Activated naive CD4-positive, alpha-beta T cell treated with Interleukin-2 at 50 U/mL for 16 hours (primary cell): ENCODE measurements at places on chromosomes 12 and 14.

- DNase-seq: no peak
These were observed 1.6 kb upstream of the TXNRD1 start for GRCh38 chr12:104213952-104214351.

DNA sequence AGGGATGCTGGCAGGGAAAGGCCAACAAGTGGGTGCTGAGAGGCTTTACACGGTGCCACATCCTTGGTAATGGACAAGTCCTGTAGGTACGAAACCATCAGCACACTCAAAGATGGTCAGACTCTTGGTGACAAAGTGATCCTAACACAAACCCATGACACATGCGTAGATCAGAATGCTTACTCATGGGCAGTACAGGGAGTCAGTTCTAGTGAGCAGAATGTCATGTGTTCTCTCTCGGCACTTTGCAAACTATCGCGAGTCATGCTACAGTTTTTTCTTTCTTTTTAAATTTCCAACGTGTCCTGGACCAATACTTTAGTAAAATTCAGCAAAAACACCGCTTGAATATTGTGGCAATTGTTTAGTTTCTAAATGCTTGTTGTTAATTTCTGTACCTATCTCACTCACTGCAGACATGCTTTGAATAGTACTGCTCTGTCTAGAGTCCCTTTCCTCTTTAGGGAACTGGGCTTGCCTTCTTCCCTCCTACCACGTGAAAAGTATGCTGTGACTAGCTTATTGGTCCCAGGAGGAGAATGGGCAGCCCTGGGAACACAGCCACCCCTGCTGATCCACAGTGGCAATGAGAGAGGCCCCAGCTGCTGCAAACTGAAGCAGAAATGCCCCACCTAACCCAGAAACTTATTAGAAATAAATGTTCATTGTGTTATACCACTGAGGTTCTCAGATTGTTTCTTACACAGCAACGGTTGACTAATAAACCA, 62.4 kb downstream of the UBR7 start:
- DNase-seq: no peak

- peak; percentile 3 for DNase-seq
These were observed 113.0 kb upstream of the RAP1B start for GRCh38 chr12:68497702-68498101.

- no peak for DNase-seq
These were observed 43.3 kb downstream of the TSPAN11 start for GRCh38 chr12:30969606-30970395.

DNA sequence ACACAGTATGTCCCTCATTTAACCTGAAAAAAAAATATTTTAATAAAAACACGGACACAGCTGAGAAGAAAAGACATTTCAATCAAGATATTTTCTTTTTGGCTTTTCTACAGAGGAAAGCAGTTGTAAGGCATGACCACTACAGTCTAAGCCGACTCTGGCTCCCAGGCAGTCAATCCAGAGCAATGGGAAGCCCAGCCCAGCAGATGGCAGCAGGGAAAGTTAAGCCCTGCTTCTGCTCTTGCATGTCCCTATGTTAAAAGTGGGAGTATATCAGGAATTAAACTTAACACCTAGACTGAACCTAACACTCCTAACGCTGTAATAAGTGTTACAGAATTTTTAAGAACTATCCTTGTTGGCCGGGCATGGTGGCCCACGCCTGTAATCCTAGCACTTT, 19.5 kb upstream of the HAL start:
- DNase-seq: no peak

DNA sequence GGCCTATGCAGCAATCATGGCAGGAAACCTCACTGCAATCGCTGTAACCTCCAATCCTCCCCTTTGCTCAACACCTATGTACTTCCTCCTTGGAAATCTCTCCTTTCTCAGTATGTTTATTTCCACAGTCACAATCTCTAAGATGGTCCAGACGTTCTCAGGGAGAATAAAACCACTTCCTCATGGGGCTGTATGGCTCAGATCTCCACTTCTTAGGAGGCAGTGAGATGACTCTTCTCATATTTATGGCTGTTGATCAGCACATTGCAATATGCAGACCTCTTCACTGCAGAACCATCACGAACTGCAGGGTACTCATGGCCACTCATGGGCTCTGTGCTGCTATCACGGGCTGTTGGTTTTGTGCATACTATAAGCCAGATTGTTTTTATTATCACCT, 17.1 kb upstream of the OR4K17 start:
- no peak for DNase-seq

- DNase-seq: no peak
These were observed 6.5 kb downstream of the TMBIM4 start for GRCh38 chr12:66163289-66163688.

DNA sequence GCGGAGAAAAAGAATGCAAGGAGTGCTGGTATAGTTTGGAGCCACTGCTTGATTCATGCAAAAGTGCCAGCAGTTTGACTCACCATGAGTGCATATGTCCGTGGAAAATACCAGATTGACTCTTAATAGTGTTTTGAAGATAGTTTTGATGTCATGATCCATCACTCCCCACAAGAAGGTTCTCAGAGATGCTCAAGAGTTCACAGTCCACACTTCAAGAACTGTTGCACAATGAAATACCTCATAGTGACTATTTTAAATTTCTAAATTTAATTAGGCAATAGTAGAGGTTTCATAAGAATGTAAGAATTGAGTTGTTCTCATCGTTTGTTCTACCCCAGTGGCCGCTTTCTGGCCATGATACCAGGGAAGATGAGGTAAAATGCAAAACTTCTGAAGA, 286.6 kb upstream of the RGS6 start:
- DNase-seq: no peak

GRCh38 chr14:33839193-33840076, 111.4 kb downstream of the EGLN3 start:
- DNase-seq: peak; percentile 58

GRCh38 chr12:21571046-21571445, 33.6 kb downstream of the GYS2 start:
- no peak for DNase-seq

DNA sequence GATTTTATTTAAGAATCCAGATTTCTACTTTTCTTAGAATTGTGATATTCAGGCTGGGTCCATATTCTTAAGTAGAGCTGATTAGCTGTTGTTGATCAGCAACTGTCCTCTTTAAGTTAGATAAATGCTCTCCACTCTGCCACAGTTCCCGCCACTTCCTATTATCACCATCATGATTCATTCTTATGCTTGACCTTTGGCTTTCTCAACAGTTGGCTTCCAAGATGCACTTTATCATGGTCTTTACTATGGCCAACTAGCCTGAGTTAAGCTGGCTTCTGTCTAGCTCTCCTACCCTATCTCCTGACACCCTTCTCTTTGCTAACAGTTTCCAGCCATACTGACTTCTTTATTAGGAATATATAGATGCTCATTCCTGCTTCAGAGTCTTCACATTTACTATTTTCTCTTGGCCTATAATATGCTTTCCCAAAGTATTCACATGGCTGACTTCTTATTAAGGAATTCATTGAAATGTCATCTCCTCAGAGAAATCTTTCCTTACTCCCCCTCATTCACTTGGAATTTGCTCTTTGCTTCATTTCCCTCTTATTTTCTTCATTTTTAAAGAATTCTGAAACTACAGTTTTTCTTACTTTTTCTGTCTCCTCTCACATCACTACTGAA, 149.0 kb upstream of the IGF1 start:
- no peak for DNase-seq

GRCh38 chr12:34218193-34219045, 196.1 kb downstream of the ALG10 start:
- DNase-seq: peak; percentile 66

- DNase-seq: no peak
These were observed 946.2 kb downstream of the BCL11B start for GRCh38 chr14:98325761-98326160.

- DNase-seq: no peak
These were observed 383.6 kb downstream of the GRIN2B start for GRCh38 chr12:13597837-13598236.

GRCh38 chr12:111881716-111882115, 39.7 kb downstream of the MAPKAPK5 start:
- no peak for DNase-seq

- no peak for DNase-seq
These were observed 416.5 kb downstream of the NRXN3 start for GRCh38 chr14:78586681-78587080.

DNA sequence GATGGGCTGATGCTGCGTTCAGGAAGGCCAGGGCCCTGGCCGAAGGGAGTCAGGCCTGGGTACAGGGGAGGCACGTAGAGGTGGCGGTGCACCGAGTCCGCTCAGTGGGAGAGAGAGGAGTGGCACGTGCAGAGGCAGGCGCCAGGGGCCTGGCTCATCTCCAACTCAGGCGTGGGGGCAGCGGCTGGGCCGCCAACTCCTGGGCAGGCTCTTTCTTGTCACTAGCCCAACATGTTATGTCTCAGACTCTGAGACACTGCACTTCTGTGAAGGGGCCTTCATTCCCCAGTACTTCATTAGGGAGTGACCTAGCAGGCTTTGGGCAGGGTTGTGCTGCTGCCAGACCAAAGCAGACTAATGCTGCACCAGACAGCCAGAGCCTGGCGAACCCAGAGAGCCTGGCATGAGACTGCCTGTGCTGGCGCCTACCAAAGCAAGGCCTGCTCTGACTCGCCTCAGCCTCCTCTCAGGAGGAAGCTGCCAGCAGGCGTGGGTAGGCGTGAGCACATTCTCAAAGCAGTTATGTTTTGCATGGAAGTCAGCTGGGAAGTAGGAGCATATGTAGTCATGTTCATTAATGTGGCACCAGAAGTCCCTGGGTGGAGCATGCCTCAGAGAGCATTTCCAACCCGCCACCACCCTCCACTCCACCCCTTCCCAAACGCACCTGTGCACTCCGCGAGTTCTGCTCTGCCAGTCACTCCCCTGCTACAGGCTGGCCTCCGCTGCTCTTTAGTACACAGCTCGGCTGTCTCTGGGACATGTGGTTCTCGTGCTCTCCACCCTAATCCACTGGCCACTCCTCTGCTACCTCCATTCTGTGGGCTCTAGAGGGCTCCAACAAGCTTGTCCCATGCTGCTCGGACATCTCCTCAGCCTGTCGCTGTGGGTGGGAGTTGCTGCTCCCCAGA, 9.7 kb downstream of the CKB start:
- no peak for DNase-seq

GRCh38 chr12:29943683-29944082, 159.9 kb upstream of the TMTC1 start:
- DNase-seq: no peak

- DNase-seq: peak; percentile 24
These were observed 101.8 kb downstream of the SCARB1 start for GRCh38 chr12:124761871-124762270.

- DNase-seq: peak; percentile 43
These were observed 394.6 kb downstream of the AEBP2 start for GRCh38 chr12:19833775-19834501.

- no peak for DNase-seq
These were observed 18.8 kb upstream of the PIP4K2C start for GRCh38 chr12:57571926-57572762.

DNA sequence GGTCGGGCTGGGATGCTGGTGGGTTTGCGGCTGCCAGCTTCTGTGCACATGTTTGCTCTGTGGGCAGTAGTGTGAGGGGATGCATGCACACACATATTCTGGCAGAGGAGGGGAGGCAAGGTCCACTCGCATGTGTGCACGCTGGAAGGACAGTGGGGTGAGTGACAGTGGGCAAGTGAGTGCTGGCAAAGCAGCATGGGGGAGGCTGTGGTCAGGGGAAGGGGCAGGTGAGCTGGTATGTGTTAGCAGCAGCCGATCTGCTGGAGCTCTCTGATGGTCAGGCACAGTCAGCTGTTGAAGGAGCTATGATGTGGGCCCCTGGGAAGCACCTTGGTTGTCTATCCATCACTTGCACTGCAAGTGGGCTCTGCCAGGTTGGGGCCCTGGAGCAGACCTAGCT, 170.3 kb downstream of the NTS start:
- DNase-seq: no peak

DNA sequence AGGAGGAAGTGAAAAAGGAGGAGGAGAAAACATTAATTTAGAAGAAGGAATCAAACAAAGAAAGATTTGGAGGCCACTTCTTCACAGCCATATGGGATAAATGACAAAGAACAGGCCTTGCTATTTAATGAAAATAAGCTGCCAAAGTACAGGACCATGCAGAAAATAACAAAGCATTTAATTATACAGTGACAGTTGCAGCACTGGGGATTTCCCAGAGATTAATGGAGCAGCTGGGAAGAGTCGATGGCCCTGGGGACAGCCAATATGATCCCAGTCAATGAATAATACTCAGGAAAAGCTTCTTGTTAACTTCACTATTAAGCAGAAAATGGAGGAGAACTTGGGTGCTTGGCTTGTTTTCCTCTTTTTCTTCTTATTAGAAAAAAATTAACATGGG, 34.6 kb downstream of the RERG start:
- DNase-seq: no peak

DNA sequence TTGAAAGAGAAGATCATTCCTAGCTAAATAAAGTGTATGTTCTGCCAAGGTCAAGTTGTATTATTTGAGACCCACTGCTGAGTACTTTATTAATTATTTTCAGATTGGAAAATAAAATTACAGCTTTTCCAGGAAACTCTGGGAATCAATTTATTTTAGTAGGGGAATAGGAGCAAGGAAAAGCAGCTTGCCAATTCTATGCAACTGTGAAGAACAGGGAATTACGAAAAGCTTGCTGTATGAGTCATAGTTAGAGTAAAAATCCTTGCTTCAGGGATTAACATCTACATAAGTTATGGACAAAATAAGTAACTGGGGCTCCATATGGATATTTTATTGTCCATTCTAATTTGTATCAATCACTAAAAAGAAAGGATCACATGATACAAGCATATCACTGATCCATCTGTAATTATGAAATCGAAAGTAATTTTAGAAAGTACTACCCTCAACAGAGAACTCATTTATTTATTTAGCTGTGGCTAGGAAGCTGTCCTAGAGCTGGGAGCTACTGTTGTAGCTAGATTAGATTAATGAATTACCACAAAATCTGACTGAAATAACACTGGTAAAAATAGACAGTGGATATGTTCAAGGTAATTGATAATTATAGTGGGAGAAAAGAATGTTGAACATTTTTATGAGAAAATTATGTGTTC, 303.5 kb upstream of the NPAS3 start:
- DNase-seq: no peak

DNA sequence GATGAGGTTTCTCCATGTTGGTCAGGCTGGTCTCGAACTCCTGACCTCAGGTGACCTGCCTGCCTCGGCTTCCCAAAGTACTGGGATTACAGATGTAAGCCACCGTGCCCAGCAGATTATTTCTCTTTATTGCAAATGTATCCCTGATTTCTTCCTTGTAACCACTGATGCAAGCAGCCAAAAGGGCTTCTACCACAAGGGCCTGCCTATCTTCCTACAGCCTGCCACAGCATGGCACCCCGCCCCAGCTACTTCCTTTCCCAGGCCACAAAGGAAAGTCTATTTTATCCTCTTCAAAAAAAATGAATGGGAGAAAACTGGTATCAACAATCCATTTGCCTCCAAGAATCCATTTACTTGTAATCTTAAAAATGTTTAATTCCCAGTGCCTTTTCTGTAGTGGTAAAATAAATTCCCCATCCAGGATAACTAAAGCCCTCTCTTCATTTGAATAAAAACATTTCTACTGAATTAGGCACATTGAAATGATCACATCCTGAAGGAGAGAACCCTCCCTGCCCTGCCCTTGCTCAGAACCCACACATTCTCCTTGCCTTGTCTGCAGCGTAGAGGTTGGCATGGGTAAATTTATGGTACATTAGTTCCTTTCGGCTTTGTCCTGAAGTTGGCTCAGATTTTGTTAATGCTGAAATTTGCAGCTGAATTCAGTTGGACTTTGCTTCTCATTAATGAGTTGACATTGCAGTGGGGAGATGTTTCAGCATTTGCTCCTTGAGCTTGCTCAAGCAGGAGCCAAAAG, 19.2 kb downstream of the GPHB5 start:
- no peak for DNase-seq
